ENCODE measurements at places on chromosomes 1 and 21.

GRCh38 chr1:228955691-228956090 is 220.4 kb downstream of the RHOU start:
- DNase-seq: no peak

DNA sequence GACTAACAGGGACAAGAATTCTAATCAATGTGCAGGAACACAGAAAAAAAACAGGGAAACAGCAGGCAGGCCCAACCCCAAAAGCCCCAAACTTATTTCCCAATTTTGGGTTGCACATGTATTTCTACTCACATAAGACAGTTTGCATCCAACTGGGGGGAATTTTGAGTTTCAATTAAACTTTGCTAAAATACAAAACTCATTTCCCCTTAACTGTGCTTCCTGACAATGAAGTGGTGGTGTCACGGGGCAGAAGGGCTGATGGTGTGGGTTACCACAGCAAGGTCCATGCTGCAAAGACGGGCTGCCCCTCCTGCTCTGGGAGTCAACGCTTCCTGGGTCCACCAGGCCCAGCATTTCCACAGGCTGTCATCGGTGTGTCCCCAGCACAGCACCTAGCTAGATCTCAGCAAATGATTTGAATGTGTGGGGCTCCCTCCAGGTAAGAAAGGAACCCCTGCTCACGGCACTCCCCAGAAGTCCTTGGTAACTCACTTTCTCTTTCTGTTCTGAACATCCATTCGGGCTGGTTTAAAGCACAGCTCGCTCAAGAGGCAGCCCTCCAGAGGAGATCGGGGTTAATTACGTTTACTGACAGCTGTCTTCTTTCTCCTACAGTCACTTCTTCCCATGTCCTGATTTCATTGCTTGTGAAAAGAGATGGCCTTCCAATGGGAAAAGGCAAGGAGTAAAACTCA is 27.4 kb downstream of the HIVEP3 start:
- DNase-seq: peak; percentile 29

- DNase-seq: peak; percentile 82
These were observed 28.5 kb upstream of the SELENON start for GRCh38 chr1:25771221-25772114.

DNA sequence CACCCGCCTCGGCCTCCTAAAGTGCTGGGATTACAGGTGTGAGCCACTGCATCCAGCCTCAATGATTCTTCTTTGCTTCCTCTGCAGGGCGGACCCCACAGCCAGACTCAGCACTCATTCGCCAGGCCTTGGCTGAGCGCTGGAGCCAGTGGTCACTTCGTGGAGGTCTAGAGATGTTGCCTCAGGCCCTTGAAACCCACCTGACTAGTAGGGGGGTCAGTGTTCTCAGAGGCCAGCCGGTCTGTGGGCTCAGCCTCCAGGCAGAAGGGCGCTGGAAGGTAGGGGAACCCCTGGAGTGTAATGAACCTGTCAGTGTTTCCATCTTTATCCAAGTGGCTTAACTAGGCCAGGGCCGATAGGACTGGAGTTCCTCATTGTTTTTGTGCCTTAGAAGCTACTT is 2.7 kb downstream of the PPOX start:
- no peak for DNase-seq

GRCh38 chr1:165666152-165666825 is 32.1 kb downstream of the ALDH9A1 start:
- peak; percentile 26 for DNase-seq

GRCh38 chr1:91712981-91713841 is 172.7 kb downstream of the TGFBR3 start:
- no peak for DNase-seq

GRCh38 chr1:235980976-235981375 is 83.9 kb downstream of the NID1 start:
- no peak for DNase-seq

GRCh38 chr1:15727866-15728534 is 8.1 kb upstream of the SLC25A34 start:
- DNase-seq: no peak

- no peak for DNase-seq
These were observed 5.2 kb upstream of the VTCN1 start for GRCh38 chr1:117215733-117216462.

GRCh38 chr1:66769512-66770229 is 17.4 kb downstream of the DYNLT5 start:
- peak; percentile 63 for DNase-seq

DNA sequence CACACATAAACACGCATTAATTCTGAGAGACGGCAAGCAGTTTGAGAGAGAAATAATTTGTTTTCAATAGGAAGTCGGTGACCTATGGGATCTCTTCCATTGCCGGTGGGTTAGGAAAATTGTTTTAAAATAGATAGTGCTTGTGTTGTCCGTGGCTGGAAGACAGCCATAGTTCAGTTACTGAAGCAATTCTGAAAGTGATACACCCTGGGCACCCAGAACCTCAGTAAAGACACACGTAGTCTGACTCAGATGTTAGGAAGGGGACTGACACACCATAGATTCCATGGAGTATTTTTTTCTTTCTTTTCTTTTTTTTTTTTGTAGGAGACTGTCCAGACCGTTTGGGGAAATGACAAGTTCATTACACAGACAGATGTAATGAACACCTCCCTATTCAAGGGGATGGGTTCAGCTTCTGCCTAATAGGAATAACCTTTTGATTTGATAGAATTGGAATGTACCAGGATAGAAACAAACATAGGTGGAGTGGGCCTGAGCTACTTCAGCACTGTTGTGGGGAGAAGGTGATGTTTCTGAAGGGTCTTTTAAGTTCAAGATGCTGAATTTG is 1.6 kb downstream of the C1orf21 start:
- DNase-seq: no peak

DNA sequence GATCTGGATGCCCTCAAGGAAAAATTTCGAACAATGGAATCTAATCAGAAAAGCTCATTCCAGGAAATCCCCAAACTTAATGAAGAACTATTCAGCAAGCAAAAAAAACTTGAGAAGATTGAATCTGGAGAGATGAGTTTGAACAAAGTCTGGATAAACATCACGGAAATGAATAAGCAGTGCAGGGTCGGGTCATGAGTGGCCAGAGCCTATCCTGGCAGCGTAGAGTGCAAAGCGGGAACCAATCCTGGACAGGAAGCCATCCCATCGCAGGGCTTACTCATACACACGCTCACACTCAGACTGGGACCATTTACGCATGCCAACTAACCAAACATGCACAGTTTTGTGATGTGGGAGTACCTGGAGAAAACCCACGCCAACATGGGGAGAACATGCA is 43.1 kb downstream of the ZMYM1 start:
- no peak for DNase-seq

Data from NCI-H1417 (cell line).